ENCODE measurements at places on chromosomes 5 and 9.

DNA sequence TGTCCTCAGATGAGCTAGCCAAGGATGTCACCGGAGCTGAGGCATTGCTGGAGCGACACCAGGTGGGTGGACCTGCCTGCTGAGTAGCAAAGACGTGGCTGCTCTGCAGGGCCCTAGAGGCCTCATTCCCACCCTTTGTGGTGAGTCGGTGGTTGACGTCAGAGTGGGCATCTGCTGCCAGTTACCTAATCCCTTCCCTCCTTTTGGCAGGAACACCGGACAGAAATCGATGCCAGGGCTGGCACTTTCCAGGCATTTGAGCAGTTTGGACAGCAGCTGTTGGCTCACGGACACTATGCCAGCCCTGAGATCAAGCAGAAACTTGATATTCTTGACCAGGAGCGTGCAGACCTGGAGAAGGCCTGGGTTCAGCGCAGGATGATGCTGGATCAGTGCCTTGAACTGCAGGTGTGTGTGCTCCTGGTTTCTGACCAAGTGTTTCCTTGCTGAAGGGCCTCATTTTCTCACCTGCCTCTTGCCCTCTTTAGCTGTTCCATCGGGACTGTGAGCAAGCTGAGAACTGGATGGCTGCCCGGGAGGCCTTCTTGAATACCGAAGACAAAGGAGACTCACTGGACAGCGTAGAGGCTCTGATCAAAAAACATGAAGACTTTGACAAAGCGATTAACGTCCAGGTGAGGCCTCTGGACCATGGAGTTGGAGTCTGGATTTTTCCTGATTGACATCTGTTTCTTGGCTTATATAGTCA, 48.9 kb downstream of the DYNC2I2 start:
- H3K36me3 ChIP-seq: peaks cover 64% of the 10 kb centered on the region
- no peak for DNase-seq
- no peaks in the 10 kb centered on the region for H3K27me3 ChIP-seq
- no peak overlapping the region for H3K4me3 ChIP-seq

- no peaks in the 10 kb centered on the region for H3K36me3 ChIP-seq
- no peak overlapping the region for H3K27ac ChIP-seq
- no peaks in the 10 kb centered on the region for H3K27me3 ChIP-seq
- no peak for DNase-seq
Measured at GRCh38 chr9:34419716-34420504, 38.5 kb downstream of the FAM219A start.

- H3K36me3 ChIP-seq: no peaks in the 10 kb centered on the region
- H3K27ac ChIP-seq: no peak overlapping the region
- H3K4me3 ChIP-seq: no peak overlapping the region
- no peaks in the 10 kb centered on the region for H3K27me3 ChIP-seq
- DNase-seq: no peak
- H3K4me1 ChIP-seq: no peaks in the 10 kb centered on the region
Measured at GRCh38 chr5:67992923-67993322, 222.6 kb upstream of the PIK3R1 start.

- H3K4me1 ChIP-seq: no peaks in the 10 kb centered on the region
- no peak overlapping the region for H3K4me3 ChIP-seq
- H3K36me3 ChIP-seq: no peaks in the 10 kb centered on the region
- peaks cover 33% of the 10 kb centered on the region for H3K27me3 ChIP-seq
- no peak for DNase-seq
Measured at GRCh38 chr5:38911933-38912332, 66.1 kb downstream of the OSMR start.

DNA sequence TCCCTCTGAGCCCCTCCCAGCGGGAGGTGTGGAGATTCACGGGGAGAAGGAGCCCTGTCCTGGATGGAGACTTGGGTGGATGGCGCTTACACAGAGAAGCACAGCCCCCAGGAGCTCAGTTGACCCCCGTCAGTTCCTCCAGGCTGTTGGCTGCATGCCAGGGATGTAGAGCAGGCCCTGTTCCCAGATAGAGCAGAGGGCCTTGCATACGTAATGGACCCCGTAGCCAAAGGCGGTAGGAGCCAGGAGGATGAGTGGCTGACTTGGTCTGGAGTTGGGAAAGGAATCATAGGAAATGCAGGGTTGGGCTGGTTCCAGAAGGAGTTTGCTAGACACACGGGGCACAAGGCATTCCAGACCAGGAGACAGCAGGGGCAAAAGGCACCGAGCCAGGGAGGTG, 2.5 kb downstream of the PMPCA start:
- no peak overlapping the region for H3K4me3 ChIP-seq
- DNase-seq: no peak
- H3K36me3 ChIP-seq: peaks cover 38% of the 10 kb centered on the region
- no peak overlapping the region for H3K27ac ChIP-seq
- H3K4me1 ChIP-seq: peaks cover 45% of the 10 kb centered on the region
- H3K27me3 ChIP-seq: no peaks in the 10 kb centered on the region

- H3K36me3 ChIP-seq: peaks cover 10% of the 10 kb centered on the region
- H3K4me3 ChIP-seq: peak overlapping the region; percentile 7
- H3K4me1 ChIP-seq: peaks cover 76% of the 10 kb centered on the region
- H3K27ac ChIP-seq: peak overlapping the region; percentile 98
- H3K27me3 ChIP-seq: no peaks in the 10 kb centered on the region
Measured at GRCh38 chr5:142798099-142798770, 28.1 kb downstream of the ARHGAP26 start.

- H3K36me3 ChIP-seq: peaks cover 5% of the 10 kb centered on the region
- H3K27me3 ChIP-seq: peaks cover 11% of the 10 kb centered on the region
Measured at GRCh38 chr9:137195525-137196220, 4.9 kb downstream of the TPRN start.

GRCh38 chr9:81414836-81415235, 274.5 kb downstream of the TLE1 start:
- no peaks in the 10 kb centered on the region for H3K4me1 ChIP-seq
- H3K36me3 ChIP-seq: no peaks in the 10 kb centered on the region
- H3K27me3 ChIP-seq: no peaks in the 10 kb centered on the region
- DNase-seq: no peak
- no peak overlapping the region for H3K4me3 ChIP-seq
- H3K27ac ChIP-seq: no peak overlapping the region

DNA sequence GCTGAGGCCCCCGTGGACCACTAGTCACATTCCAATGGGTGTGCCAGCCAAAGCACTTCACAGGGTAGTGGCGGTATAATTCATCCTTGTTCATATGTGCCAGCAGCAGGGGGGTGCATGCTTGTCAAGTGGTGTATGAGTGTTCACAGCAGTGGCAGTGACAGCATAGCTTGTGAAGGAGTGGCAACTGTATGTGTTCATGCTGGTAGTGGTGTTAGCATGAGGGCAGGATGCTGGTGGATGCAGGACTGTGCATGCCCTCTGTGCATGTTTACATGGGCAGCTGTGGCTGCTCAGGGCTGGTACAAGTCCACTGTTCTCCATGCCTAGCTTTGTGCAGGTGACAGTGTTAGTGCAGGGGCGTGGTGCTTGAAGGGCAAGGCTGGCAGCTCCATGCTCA, 253.4 kb upstream of the DMAC1 start:
- H3K4me3 ChIP-seq: no peak overlapping the region
- H3K4me1 ChIP-seq: no peaks in the 10 kb centered on the region
- no peaks in the 10 kb centered on the region for H3K27me3 ChIP-seq
- DNase-seq: no peak
- no peaks in the 10 kb centered on the region for H3K36me3 ChIP-seq

- DNase-seq: no peak
- H3K27ac ChIP-seq: no peak overlapping the region
- H3K4me1 ChIP-seq: no peaks in the 10 kb centered on the region
- no peaks in the 10 kb centered on the region for H3K27me3 ChIP-seq
Measured at GRCh38 chr9:115815786-115816185, 337.8 kb upstream of the PAPPA start.

DNA sequence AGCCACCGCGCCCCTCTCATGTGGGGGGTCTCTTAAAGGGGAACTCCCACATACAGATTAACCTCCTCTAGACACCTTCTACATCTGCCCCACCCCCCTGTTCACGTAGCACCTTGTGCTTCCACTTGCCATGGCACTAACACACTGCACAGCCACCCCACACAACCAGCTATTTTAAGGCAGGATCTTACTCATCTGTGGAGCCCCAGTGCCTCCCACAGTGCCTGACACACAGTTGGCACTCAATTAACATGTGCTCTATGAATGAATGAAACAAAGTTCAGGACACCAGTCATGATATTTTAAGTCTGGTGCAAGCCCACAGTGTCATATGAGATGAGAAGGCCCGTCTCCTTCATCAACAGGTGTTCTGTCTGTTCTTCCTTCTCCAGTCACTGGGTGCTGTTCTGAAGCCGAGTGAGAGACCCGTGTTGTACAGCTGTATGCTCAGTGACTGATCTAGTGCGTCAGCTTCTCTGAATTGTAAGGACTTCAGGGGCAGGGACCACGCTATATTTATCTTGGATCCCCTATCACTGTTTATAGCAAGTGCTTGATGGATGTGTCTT, 149.1 kb downstream of the TLE1 start:
- no peaks in the 10 kb centered on the region for H3K4me1 ChIP-seq
- no peaks in the 10 kb centered on the region for H3K36me3 ChIP-seq
- no peak overlapping the region for H3K27ac ChIP-seq

DNA sequence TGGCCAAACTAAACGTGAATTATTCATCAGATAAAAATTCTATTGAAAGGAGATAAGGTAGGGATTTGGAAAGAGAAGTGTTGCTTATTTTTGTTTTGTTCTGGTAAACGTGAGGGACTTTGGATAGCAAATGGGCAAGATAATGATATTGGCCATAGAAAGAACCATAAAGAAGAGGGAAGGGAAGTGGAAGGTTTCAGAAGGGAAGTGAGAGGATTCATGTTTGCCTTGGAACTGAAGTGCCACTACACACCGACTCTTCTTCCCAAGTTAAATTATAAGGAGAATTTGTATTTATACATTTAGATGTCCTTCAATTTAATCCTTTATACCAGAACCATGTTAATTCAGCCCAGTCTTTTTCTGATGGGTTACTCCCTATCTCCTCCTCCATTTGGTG, 42.1 kb upstream of the TAF11L2 start:
- no peaks in the 10 kb centered on the region for H3K36me3 ChIP-seq
- H3K4me3 ChIP-seq: no peak overlapping the region
- H3K27ac ChIP-seq: no peak overlapping the region
- no peaks in the 10 kb centered on the region for H3K27me3 ChIP-seq
- DNase-seq: no peak

GRCh38 chr9:96009690-96010472, 134.4 kb downstream of the ERCC6L2 start:
- peak overlapping the region; percentile 96 for H3K27ac ChIP-seq
- H3K36me3 ChIP-seq: peaks cover 34% of the 10 kb centered on the region
- no peak overlapping the region for H3K4me3 ChIP-seq

DNA sequence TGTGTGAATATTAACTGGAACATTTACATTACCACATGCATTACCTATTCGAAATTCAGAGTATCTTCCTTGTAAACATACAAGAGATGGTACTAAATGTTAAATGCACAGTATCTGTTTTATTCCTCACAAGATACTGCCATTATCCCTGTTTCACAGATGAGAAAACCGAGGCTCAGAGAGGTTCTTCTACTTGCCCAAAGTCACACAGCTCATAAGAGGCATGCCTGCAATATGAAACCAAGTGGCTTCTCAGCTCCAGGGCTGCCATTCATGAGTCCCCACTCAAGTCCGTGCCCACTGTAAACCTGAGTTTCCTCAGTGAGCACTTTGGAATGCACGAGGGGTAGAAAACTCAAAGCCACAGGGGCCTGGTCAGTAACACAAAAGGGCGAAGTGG, 55.0 kb upstream of the FABP6 start:
- H3K4me1 ChIP-seq: no peaks in the 10 kb centered on the region
- no peaks in the 10 kb centered on the region for H3K36me3 ChIP-seq
- DNase-seq: no peak
- no peak overlapping the region for H3K27ac ChIP-seq
- no peak overlapping the region for H3K4me3 ChIP-seq

- H3K27me3 ChIP-seq: no peaks in the 10 kb centered on the region
- H3K4me1 ChIP-seq: no peaks in the 10 kb centered on the region
- DNase-seq: no peak
- no peak overlapping the region for H3K4me3 ChIP-seq
- H3K36me3 ChIP-seq: no peaks in the 10 kb centered on the region
- H3K27ac ChIP-seq: no peak overlapping the region
Measured at GRCh38 chr5:166625210-166625865, 1666.1 kb upstream of the WWC1 start.

GRCh38 chr5:37720550-37720952, 119.3 kb downstream of the GDNF start:
- DNase-seq: no peak
- peaks cover 24% of the 10 kb centered on the region for H3K4me1 ChIP-seq
- no peak overlapping the region for H3K4me3 ChIP-seq
- H3K27me3 ChIP-seq: no peaks in the 10 kb centered on the region
- no peak overlapping the region for H3K27ac ChIP-seq
- H3K36me3 ChIP-seq: peaks cover 17% of the 10 kb centered on the region

DNA sequence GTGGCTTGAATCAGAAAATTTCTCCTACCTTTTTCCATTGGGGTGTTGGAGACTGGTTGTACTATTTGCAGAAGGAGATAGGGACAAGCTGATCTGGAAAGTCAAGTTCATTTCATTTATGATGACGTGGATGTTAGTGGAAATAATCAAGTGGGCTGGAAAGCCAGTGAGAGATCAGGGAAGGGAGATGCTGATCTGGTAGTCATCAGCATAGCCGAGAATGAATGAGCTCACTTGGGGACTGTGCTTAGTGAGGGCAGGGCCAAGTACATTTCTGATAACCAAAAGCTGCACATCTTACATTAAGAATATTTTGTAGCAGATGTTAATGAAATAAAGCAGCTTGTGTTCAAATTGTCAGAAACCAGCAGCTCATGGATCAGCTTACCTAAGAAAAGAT, 12.1 kb downstream of the MAN2A1 start:
- H3K27ac ChIP-seq: no peak overlapping the region
- peaks cover 34% of the 10 kb centered on the region for H3K4me1 ChIP-seq
- no peaks in the 10 kb centered on the region for H3K27me3 ChIP-seq
- peaks cover 50% of the 10 kb centered on the region for H3K36me3 ChIP-seq
- no peak overlapping the region for H3K4me3 ChIP-seq
- DNase-seq: no peak

DNA sequence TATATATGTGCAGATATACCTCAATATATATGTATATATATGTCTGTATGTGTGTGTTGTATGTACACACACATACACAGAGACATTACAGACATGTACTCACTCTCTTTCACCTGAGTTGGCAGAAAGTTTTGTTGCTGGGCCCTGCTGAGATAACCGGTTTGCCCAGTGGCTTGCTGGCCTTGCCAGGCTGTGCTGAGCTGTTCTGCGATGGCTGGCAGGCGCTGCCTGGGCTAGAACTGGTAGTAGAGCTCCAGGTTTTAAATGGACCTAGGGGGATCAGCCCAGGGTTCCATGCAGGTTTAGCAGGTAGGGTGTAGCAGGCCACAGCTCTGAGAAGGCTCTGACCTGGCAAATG, 394.3 kb downstream of the GADD45G start:
- no peaks in the 10 kb centered on the region for H3K36me3 ChIP-seq
- H3K4me3 ChIP-seq: no peak overlapping the region
- H3K27ac ChIP-seq: peak overlapping the region; percentile 93
- DNase-seq: no peak

All from activated naive CD4-positive, alpha-beta T cell treated with anti-CD3 and anti-CD28 coated beads, Interleukin-2, amount 10 ng/mL, durations not matched to agents 7 days and 5 days (primary cell).